CD4-positive, alpha-beta T cell treated with Interleukin-15 for 1 hour (primary cell): ENCODE measurements at places on chromosomes 13 and 19.

DNA sequence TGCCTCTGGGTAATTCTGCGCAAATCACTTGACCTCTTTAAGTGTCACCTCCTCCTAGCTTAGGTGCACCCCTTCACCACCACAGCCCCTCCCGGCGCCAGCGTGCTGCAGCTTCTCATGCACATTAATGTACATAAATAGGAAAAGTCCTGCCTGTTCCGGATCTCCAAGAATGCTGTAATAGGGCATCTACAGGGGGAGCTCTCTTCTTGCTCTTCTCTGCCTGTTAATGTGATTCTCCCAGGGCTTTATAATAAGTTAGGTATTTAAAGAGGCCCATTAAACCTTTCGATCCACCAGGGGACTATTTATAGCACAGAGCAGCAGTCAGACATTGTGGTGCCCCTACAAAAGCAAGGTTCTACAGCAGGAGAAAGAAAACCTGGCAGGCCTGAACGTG lies 35.3 kb downstream of the SOX1 start:
- no peak for DNase-seq

DNA sequence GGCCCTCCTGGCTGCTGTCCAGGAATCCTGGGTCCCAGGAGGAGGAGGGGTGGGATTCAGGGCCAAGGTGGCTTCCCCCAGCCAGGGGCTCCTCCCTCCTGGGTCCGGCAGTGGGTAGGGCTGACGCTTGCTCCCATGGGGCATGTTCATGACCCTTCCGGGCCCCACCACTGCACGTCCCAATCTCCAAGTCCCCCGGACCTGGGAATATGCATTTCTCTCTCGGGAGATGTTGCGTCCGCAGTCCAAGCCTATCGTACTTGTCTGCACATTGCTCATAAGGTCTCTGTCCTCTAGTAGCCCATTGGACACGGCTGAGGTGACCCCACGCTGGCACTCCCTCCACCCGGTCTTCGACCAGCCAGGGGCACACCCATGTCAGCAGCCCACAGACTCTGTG lies 192.3 kb downstream of the TEX29 start:
- DNase-seq: no peak

DNA sequence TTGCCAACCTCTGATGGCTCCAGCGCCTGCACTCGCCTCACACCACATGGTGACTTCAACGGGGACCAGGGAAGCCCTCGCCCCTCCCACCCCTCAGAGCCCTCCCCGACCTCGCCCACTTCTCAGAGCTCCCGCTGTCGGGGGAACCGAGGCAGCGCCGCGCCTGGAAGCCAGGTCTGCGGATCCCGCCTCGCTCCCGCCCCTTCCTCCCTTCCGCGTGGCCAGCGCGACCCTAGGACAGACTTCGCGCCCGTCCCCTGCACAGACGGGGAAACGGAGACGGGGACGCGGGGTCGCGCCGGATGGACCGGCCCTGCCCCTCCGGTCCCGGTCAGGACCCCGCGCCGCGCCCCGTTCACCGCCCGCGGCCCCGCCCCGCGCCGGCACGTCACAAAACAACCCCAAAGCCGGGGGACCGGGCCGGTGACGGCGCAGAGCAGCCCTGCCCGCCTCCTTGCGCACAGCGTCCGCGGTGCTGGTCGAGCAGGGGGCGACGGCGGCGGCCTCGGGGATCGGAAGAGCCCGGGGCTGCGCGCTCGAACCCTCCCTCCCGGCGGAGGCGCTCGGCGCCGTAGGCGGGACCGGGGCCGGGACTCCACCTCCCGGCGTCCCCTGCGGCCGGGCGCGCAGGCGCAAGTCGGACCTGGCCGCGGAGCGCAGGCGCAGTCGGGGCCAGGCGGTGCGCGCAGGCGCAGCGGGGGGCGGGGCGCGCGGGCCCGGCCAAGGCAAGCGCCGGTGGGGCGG lies 379 bp upstream of the CDC34 start:
- peak; percentile 88 for DNase-seq

- no peak for DNase-seq
Measured at GRCh38 chr19:41726493-41726892, 18.1 kb downstream of the CEACAM5 start.

DNA sequence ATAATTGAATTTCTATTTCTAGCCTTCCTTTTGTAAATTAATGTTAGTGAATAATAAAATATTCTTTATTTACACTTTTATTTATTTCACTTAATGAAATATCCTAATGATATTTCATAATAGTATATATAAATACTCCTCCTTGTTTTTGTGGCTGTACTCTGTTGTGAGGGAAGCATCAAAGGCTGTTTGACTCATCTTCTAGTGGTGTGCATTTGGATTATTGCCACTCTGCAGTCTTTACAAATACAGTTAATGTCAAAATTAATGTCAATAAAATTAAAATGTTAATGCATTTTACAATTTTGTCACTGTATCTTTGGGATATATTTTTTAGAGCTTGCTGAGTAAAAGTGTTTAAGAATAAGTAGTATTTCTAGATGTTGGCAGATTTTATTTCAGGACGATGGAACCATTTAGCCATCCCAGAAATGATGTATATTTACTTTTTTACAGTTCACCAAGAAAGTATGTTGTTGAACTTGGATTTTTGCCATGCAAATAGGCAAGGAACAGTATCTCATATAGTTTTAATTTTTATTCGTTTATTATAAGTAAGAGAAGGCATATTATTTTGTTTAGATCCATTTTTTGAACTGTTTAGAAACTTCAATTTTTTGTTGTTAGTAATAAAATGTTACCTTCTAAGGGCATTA lies 281.2 kb upstream of the SLITRK6 start:
- no peak for DNase-seq

DNA sequence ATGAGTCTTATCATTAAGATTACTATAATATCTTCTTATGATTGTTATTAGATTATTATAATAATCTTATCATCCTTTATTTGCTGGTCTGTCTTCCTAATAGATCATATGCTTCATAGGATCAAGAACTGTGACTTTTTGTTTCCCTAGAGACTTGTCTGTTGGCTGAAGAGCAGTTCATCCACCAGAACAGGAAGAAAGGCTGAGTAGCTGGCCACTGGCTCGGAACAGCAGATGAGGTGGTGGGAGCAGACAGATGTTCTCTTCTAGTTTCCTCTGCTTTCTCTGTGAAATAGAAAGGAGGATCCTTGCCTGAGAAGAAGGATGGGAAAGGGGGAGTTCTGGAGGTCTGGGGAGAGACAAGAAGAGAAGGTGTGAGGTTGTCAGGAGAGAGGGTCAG lies 120.0 kb downstream of the CCNA1 start:
- DNase-seq: no peak

DNA sequence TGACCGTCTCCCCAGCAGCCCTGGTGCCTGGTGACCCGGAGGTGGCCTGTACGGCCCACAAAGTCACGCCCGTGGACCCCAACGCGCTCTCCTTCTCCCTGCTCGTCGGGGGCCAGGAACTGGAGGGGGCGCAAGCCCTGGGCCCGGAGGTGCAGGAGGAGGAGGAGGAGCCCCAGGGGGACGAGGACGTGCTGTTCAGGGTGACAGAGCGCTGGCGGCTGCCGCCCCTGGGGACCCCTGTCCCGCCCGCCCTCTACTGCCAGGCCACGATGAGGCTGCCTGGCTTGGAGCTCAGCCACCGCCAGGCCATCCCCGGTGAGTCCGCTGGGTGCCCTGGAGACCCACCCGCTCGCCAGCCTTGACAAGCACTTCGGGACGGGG lies 2.2 kb downstream of the MADCAM1 start:
- no peak for DNase-seq

GRCh38 chr19:28636706-28637105 lies 576.2 kb downstream of the UQCRFS1 start:
- no peak for DNase-seq

DNA sequence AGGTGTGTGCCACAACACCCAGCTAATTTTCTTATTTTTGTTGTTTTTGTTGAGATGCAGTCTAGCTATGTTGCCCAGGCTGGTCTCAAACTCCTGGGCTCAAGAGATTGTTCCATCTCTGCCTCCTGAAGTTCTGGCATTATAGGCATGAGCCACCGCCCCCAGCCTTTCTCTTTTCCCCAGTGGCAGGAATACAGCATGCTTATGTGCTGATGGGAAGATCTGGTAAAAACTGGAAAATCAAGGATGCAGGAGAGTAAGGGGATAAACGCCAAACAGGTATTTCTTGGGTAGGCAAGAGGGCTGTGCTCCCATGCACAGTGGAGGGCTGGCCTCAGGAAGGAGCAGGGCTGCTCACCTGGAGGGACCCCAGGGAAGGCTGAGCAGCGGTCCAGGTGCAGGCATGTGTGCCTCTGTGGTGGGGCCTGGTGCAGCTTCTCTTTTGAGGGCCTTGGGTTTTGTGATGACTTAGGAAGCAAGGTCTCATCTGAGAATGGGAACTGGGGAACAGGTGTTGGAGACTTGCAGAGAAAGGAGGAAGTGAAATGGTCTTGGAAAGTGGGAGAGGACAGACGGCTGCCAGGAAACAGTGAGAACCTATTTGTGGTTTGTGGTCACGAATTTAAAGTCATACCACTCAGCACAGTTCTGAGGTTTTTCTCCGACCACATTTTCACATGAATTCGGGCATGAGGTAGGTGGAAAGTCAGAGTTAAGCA lies 106.5 kb downstream of the TEX26 start:
- DNase-seq: no peak

DNA sequence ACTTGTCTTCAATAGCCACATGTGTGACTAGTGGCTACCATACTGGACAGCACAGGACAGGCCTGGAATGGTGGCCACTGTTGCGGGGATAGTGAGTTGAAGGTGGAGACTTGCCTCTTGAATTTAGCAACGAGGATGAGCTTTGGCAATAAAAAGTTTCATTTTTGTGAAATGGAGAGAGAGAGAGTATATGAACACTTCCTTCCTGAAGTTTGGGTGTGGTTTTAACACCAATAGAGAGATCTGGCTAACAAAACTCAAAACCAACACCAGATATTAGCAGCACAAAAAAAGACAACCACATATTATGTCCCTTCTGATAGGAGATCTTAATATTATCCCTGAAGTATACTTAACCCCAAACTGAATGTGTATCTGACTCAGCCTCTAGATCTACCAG lies 6.3 kb upstream of the LRFN3 start:
- DNase-seq: no peak

- no peak for DNase-seq
Measured at GRCh38 chr19:18735324-18735723, 51.8 kb downstream of the CRTC1 start.

DNA sequence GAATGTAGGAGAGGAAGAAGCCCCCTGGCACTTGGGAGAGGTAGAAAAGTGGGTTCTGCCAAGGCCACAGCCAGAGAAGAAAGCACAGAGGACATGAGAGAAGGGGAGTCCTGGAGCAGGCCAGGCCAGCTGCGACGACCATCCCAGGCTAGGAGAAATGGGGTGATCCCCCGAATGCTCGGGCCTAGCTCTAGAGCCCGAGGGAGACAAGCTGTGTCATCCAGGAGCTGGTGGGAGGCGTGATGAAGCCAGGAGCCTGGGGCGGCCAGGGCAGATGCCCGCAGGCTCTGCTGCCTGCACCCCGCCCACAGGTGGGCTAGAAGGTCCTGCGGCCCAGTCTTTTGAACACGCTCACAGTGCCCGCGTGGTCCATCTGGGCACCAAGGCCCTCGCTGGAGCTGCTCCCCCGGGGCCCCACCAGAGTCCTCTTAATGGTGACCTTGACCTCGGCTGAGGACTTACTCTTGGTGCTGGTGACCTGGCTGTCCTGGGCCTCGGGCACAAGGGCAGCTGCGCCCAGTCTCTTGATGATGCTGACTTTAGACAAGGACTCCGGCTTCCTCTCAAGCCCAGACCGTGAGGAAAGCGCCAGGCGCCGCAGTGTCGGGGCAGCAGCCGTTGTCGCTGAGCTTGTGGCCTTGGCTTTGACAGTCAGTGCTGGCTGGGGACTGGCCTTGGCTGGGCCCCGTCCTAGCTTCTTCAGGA lies 26.5 kb downstream of the C19orf47 start:
- DNase-seq: no peak

GRCh38 chr19:5081443-5082161 lies 112.7 kb downstream of the KDM4B start:
- DNase-seq: no peak

GRCh38 chr13:105311094-105311493 lies 1224.4 kb downstream of the EFNB2 start:
- no peak for DNase-seq

- no peak for DNase-seq
Measured at GRCh38 chr19:31501427-31502195, 152.4 kb upstream of the TSHZ3 start.

DNA sequence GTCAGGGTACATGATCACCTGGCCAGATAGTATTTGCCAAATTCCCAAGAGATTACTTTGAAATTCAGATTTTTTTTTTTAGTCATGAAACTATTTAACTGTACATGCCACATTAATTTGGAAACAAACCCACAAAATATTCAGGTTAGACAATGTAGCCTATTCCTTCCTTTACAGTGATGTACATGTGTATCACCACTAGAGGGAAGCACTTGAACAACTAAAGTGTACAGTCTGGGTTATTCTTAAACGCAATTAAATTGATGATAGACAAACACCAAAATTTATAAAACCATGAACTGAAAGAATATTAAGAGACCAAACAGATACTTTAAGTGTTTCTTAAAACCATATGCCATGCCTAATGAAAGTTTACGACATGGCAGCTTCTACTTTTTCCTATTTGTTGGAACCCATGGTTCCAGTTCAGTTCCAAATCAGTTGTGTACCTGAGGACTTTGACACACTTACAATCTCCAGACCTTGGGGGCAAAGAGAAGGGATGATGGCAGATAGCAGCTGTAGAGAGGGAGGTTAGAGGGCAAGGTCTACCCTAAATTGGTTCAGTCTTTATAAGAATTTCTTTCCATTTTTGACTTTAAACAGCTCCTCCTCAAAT lies 52.8 kb downstream of the TNFSF13B start:
- no peak for DNase-seq

DNA sequence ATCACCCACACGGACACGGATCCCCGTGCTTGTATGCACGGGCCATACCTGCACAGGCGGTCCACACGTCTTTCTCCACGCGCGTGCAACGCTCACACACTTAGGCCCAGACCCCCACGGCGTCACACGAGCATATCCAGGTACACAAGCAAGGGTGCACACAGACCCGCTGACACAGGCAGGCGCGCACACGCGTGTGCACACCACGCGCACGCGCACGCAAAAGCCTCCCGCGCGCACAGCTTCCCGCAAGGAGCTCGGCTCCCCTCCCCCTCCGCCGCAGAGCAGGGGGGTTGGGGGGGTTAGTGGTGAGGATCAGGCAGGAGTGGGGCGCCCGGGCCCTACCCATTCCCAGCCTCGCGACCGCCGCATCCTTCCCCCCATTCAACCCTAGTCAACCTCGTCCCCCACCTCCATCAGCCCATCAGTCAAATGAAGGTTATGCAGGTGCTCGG lies 407 bp downstream of the RAB3A start:
- DNase-seq: peak; percentile 58

GRCh38 chr19:5534787-5535586 lies 32.8 kb downstream of the TINCR start:
- DNase-seq: no peak

DNA sequence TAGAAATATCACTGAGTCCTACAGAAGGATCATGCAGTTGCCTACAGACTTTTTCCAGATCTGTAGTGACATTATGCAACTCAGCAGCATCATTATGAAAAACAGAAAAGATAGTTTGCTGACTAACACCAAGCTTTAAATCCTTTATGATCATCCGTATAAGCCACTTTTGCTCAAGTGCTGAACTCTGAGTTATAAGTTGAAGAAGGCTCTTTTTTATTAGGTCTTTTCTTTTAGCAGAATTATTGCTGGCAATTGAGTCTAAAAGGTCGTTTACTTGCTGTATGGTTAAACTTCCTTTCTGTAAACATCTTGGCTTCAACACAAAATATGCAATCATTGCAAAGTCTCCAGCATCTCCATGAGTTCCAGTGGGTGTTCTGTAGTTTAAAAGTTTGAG lies 4.8 kb downstream of the LIG4 start:
- no peak for DNase-seq
